ENCODE measurements at places on chromosomes 6 and 20.

DNA sequence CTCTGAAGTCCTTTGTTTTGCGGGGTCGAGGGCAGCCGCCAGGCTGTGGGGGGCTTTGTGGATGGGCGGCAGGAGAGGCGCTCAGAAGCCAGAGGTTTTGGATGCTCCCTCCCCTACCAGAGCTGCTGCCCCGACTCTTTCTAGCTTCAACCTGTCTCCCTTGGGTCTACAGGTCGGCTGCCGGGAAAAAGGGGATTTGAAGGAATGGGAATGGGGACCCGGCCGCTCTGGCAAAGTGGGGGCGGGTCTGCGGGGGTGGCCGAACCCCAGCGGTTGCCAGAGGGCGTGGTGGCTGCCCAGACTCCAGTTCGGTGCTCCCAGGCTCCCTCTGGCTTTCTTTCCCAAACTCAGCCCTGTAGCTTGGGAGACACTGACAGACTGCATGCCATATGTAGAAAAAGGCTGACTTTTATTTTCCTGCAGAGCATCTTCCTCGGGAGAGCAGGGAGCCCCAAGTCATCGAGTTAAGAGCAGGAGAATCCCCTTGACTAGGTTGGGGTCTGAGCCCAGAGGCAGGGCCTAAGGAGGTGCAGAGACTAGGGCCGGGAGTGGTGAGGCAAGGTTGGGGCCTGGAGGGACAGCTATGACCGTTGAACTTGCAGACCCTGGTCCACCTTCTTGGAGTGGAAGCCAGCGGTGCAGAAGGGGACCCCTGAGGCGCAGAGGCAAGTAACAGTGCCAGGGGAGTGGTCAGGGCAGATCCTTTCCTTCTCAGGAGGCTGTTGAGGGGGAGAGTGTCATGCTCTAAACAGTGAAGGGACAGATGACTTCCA, 1.4 kb upstream of the PPP1R18 start:
- DNase-seq = no peak

DNA sequence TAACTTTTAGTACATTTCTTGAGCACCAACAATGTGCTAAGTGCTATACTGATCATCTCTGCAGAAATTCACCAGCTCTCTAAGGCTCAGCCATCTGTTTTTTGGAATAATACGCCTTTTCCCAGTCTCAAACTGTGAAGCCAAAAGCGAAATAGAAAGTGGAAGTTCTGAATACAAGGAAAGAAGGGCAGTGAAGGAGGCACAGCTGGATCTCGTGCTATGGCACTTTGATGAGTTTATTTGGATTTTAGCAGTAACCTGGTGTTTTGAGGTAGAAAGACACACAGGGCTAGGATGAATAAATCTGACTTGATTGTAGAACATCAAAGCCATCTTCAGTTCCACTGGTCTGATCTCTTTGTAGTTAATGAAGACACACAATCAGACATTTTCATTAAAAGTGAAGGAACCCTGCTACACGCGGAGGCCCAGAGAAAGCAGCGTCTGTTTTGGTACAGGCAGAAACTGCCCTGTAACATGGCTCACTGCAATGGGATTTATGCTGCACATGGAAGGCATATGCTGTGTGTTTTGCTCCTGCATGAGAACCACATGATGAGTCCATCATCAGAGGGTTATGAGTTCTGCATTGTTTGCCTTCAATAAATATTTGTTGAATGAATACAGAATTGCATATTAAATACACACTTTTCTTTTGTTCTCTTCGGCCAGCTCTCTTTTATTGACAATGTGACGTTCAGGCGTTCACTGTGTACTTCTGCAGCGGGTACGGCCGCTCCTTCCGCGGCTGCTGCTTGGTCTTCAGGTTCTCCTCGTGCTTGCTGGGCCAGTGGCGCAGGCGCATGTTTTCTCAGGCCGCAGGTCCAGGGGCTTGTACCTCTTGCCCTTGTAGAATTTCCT, 100.9 kb downstream of the PREP start:
- DNase-seq = no peak

DNA sequence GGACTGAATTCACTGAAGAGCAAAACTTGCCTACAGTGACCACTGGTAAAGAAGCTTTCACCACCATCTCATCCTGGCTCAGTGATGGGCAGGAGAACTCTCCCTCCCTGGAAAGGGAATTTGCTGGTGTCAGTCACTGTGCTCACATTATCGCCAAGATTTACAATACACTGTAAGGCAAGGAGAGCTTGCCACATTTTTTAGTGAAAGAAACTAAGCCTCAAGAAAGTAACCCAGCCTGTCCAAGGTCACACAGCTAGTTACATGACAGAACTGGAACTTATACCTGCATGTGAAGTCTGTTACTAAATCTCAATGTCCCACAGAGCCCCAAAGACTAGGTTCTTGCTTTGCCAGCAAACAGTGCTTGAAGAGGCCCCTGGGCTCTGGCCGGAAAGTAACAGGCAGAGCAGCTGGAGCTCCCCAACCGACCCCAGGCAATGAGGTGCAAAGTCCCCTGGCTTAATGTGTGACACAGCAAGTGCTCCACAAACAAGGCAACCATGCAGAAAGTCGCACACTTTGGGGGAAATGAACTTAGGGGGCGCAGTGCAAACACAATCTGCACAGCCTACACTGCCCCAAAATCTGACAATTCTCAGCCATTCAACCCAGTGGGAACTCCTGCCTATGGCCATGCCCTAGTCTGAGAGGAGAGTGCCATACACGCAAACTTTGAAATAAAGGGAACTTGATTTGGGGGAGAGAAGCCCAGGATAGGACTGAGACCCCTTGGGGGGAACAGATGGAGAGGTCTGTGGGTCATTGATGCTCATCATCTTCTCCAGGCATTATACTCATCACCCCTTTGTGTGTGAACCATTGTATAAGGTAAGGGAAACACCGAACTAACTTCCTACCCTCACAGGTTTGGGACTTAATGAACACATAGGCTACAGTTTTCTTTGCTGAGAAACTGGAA, 1.9 kb downstream of the BCL2L1 start:
- no peak for DNase-seq

DNA sequence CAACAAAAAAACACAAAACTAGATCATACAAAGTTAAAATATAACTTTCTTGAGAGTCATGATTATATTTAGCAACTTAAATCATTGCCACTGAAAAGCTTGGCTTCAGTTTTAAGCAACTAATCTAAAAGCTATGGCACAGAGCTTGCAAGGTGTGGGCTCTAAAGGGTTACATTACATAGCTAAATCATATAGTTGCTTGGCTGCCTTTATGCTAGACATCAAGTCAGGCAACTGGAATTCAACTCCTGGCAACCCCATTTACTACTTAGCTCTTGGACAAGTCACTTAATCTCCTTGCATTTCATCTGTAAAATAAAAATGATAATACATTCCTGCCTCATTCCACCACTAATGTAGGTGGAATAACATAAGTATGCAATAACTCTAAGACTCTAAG, 40.9 kb upstream of the GCM1 start:
- no peak for DNase-seq

DNA sequence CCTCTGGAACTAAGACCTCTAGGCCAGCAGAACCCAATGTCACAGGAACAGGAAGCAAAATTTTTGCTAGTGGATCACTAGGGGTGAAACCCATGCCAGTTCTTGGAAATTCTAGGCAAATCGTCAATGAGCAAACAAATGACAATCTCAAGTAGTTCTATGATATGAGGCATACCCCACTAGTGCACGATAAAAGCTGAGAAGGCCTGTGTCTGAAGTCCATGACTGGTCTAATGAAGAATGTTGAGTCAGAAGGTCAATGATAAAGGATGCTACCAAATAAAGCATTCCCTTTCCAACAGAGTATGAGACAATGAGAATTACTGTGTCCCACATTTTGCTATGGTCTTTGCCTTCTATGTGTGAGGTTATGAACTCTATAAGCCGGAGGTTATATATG, 149.4 kb upstream of the NOX3 start:
- DNase-seq = no peak

GRCh38 chr6:85680388-85680787, 37.7 kb upstream of the SYNCRIP start:
- DNase-seq = no peak
